ENCODE measurements at places on chromosomes 16 and 17.

DNA sequence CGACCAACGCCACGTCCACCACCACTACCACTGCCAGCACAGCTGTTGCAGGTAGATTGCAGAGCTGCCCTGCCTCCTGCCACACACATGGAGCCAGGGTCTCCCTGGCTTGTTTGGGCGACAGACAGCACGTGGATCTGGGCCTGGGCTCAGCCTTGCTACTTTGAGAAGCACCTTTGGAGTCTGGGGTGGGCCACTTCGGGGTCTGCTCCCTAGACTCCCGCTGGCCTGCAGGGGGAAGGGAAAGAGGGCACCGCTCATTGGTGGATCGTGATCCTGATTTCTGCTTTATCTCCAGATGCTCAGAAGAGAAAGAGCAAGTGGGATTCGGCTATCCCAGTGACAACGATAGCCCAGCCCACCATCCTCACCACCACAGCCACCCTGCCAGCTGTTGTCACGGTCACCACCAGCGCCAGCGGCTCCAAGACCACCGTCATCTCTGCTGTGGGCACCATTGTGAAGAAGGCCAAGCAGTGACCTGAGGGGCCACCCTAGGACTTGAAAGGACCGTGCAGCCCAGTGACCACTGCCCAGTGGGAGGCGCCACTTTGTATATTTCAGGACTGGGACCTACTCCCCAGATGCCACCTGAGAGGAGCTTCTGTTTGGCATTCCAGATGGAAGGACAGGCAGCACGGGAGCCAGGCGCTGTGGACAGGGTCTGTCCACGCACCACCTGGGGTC is 15.1 kb upstream of the ITGB4 start:
- no peak for DNase-seq

- no peak for DNase-seq
These were observed 136.3 kb downstream of the HS3ST3B1 start for GRCh38 chr17:14437176-14437575.

- peak; percentile 30 for DNase-seq
These were observed 12.2 kb downstream of the ZNHIT3 start for GRCh38 chr17:36498560-36499300.

DNA sequence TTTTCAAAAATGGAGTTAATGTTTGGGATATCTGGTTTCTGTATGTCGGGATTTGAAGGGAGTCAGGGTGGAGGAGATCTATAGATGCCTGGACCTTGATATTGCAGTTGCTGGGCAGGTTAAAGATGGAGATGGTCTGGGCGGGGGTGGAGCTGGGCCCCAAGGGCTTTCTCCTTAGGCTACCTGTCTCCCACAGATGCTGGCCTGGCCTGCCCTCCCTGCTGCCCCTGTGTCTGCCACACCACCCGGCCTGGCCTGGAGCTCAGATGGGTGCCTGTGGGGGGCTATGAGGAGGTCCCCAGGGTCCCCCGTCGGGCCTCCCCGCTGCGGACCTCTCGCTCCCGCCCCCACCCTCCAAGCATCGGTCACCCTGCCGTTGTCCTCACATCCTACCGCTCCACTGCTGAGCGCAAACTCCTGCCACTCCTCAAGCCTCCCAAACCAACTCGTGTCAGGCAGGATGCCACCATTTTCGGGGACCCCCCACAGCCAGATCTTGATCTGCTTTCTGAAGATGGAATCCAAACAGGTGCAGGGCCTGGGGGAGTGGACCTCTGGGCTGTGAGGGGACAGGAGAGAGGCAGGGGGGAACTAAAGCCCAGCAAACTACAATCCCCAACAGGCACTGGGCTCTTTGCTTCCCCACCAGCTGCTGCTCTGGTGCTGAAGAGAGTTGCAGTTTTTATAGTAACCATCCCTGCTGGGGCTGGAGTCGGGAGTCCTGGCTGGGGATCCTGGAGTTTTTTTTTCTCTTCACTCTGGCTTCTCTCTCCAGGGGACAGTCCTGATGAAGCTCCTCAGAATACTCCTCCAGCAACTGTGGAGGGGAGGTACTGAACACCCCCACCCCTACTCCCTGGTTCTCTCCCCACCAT is 2.9 kb downstream of the ARHGEF15 start:
- DNase-seq: peak; percentile 63

DNA sequence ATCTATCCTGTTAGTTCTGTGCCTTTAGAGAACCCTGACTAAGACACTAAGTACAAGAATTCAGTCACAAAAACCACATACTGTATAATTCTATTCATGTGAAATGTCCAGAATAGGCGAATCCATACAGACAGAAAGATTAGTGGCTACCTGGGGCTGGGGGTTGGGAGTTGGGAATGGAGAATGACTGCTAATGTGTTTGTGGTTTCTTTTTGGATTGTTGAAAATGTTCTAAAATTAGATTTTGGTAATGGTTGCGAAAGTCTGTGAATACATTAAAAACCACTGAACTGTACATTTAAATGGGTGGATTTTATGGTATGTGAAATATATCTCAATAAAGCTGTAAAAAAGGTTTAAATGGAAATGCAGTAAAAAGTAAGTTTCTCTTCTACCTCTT is 80.4 kb upstream of the AKTIP start:
- DNase-seq: no peak

GRCh38 chr17:29143894-29144293 is 36.3 kb downstream of the MYO18A start:
- DNase-seq: no peak

- no peak for DNase-seq
These were observed 2.6 kb upstream of the RPL13 start for GRCh38 chr16:89557690-89558490.

DNA sequence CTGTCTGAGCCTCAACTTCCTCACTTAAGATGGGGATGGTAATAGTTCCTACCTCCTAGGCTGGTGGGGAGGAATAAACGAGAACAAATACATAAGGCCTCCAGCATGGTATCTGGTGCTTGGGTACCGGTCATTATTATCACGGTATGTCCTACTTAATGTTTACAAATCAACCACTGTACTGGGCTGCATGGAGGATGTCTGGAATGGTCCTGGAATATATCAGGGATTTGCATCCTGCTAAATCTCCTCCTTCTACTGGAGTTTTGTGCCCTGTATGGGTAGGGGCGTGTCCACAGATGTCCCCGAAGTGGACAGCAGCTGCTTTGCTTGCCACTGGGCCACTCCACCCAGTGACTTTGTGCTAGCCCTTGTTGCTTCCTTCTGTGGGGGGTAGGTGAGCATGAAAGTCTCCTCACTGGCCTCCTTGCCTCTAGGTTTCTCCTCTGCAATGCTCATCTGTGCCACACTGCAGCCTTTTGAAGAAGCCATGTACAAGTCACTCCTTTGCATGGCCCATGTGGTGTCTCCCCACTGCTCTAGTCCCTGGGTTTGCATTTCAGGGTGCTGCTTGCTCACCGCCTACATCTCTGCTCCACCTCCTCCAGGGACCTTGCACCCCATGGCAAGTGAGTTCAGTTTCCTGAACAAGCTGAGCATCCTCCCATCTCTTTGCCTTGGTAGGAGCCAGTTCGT is 2.2 kb upstream of the CMIP start:
- no peak for DNase-seq

- no peak for DNase-seq
These were observed 233.2 kb downstream of the PMP22 start for GRCh38 chr17:15031975-15032374.

- no peak for DNase-seq
These were observed 32.8 kb downstream of the HIC1 start for GRCh38 chr17:2087597-2088211.

- no peak for DNase-seq
These were observed 29.3 kb downstream of the TLE7 start for GRCh38 chr16:71412270-71413160.

DNA sequence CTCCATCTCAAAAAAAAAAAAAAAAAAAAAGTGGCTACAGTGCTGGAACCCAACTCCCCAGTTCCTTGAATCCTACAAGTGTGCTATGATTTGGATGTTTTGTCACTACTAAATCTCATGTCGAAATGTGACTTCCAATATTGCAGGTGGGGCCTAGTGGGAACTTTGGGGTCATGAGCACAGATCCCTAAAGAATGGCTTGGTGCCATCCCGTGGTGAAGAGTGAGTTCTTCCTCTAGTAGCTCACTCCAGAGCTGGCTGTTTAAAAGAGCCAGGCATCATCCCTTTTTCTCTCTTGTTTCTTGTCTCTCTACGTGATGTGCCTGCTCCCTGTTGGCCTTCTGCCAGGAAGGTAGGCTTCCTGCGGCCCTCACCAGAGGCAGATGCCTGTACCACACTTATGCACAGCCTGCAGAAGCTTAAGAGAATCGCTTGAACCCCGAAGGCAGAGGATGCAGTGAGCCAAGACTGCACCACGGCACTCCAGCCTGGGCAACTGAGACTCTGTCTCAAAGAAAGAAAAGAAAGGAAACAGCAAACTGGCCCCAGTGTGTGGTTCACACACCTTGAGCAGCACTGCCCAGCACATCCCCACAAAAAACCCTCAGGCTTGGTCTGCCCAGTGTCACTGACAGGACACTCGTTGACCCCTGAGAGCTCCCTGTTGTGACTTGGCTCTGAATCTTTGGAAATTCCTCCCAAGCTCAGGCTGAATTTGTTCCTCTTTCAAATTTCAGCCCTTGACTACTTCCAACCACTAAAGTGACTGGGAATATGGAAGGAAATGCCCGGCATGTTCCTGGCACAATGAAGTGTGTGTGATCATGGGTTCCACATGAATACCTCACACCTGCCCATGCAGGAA is 3.1 kb downstream of the MT1E start:
- DNase-seq: no peak

GRCh38 chr16:49495596-49496355 is 122.2 kb downstream of the C16orf78 start:
- peak; percentile 55 for DNase-seq

GRCh38 chr17:77515227-77515626 is 374.5 kb downstream of the SEC14L1 start:
- no peak for DNase-seq

GRCh38 chr17:75130632-75131277 is 787 bp downstream of the NT5C start:
- no peak for DNase-seq

GRCh38 chr17:57110579-57111325 is 25.7 kb downstream of the AKAP1 start:
- DNase-seq: no peak

DNA sequence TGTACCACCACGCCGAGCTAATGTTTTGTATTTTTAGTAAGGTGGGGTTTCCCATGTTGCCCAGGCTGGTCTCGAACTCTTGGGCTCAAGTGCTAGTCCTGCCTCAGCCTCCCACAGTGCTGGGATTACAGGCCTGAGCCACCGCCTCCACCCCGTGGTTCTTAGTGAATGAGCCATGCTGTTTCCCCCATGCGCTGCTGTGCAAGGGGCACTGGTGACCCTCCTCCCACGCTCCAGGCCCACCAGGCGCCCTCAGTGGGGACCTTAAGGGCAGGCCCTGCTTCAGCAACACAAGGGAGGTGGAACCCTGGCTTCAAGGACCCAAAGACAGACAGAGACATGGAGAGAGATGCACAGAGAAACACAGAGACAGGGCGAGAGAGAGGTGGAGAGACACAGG is 15.4 kb upstream of the NUDT16L1 start:
- no peak for DNase-seq

DNA sequence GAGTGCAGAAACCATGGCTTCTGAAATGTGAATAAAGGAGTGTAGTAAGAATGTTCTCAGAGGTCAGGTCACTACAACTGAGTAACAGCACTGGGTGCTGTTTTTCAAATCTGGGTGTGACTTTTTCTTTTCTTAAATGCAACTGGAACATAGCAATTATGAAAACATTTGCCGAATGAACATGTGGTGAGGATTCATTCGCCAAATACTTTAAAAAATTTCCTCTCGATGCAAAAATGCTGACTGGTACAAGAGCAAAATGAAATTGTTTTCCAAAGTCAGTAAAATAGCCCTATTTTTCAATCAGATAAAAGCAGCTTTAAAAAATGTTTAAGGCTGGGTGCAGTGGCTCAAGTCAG is 18.6 kb downstream of the ZDHHC7 start:
- DNase-seq: no peak

- DNase-seq: no peak
These were observed 21.2 kb downstream of the LIG3 start for GRCh38 chr17:35001549-35001948.

DNA sequence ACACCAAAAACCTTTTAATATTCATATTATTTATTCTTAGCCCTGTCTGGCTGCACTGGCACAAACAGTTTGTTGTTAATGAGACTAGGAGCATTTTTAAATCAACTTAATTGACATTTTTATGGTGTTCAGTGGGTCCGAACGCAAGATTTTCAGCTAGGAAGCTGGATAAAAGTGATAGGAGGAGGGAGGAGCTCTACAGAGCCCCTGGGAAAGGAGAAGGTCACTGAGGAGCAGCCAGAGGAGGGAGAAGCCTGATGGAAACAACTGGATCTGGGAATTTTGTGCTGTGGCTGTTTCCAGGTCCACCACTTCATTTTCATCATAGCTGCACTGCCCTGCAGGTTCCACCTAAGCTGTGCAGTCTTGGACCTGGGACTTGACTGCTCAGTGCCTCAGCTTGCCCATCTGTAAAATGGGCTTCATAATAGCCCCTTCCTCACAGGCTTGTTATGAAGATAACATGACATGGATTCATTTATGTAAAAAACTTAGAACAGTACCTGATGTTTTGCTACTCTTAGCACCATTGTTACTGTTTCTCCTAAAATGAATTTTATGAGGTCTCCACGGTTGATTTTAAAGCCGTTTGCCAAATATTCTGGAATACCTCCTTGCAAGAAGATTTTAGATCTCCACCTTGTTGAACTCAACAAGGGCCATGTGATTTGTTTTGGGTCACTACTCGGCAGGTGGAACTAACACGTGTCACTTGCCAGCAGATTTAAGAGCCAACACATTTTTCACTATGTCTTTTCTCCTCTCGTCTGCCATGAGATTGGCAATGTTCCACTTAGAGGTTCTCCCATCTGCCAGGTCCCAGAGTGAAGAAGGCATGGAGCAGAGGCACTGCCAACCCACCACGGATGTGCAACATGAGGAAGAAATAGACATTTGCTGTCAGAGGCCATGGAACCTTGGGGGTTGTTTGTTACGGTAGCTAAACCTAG is 18.7 kb upstream of the GRIN2A start:
- DNase-seq: no peak

DNA sequence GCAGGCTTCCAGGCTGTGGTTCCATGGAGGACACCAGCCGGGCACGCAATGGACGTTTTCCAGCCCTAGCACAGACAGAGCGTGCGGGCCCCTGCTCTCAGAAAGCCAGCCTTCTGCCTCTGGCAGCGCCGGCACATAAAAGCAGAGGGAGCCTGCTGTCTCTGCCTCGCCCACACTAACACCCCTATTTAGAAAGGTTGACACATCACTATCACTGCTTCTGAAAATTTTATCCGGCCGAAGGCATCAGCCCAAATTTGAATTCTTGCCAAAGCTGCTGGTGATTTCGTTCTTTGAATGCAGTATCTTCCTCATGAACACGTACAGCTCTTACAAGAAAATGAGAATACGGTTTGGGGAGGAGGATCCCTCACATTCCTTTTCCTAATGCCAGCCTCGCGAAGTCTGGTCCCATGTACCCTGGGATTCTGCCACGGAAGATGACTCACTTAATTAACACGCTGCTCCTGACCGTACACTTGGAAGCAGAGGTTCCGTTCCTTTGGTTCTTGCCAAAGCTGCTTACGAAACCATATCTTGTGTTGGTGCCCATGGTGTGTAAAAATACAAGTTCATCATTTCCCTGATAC is 1.3 kb upstream of the RAB11FIP3 start:
- no peak for DNase-seq

- peak; percentile 17 for DNase-seq
These were observed 28.7 kb downstream of the SLC13A5 start for GRCh38 chr17:6684460-6684783.
